ENCODE measurements at places on chromosomes 3 and 15. TPM values are rescaled to one million over a fixed set of nuclear protein-coding genes. Genes with fewer than 3 reads are reported as not detected.
A peak's percentile ranks its signal among the peaks of the same experiment; 100 is the strongest.

- ATAC-seq = no peak
These were observed 14.2 kb downstream of the LRRC31 start for GRCh38 chr3:169855514-169855913.

- no peak for ATAC-seq
These were observed 6.6 kb upstream of the CCNL1 start for GRCh38 chr3:157166561-157166960.

Gene LARP6
- 1.4 TPM for total RNA-seq

DNA sequence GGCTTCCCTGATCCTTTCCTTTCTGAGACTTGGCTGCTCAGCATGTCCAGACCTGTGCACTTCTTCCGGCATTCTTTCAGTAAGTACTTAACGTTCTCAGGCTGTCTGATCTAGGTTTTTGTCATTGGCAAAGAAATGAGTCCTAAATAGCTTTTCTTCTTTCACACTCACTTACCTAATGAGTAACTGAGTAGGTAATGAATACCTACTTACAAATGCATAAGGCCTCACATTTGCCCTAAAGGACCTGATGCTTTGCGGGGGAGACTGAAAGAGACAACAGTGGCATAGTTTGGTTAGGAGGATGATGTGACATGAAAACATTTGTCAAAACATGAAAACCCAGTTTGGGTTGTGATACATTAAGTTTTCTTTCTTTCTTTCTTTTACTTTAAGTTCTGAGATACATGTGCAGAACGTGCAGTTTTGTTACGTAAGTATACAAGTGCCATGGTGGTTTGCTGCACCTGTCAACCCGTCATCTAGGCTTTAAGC is 516.7 kb upstream of the CFAP20DC start:
- peak; percentile 94 for ATAC-seq

GRCh38 chr3:135975536-135975935 is 10.0 kb downstream of the PPP2R3A start:
- ATAC-seq = no peak

Gene CADPS
- 0.08 TPM for total RNA-seq

- no peak for ATAC-seq
These were observed 124.8 kb downstream of the NEK10 start for GRCh38 chr3:27244374-27244773.

GRCh38 chr3:23368731-23369130 is 165.6 kb downstream of the UBE2E2 start:
- no peak for ATAC-seq

Gene APOD
- total RNA-seq = 3.5 TPM

Gene FBLN2
- 10.4 TPM for total RNA-seq

GRCh38 chr3:52525680-52526561 is 7.7 kb downstream of the NT5DC2 start:
- peak; percentile 50 for ATAC-seq
